Subcutaneous preadipocyte (primary cell): ENCODE measurements at places on chromosomes 1 and 21. TPM values are rescaled to one million over a fixed set of nuclear protein-coding genes. Genes with fewer than 3 reads are reported as not detected.

The SPRR2B gene
- total RNA-seq = not detected in 2 replicates

The A3GALT2 gene
- not detected in 2 replicates for total RNA-seq

The MFAP2 gene
- 40.7 and 44.5 TPM in 2 replicates for total RNA-seq

The DYRK3 gene
- total RNA-seq = 26.5 and 30.5 TPM in 2 replicates

The FAM131C gene
- under 0.01 and 0.37 TPM in 2 replicates for total RNA-seq

The VPS13D gene
- total RNA-seq = 28.3 and 30.7 TPM in 2 replicates

The GBP1 gene
- 13.9 and 14.0 TPM in 2 replicates for total RNA-seq

The CFH gene
- total RNA-seq = 19.2 and 23.5 TPM in 2 replicates

The TGFB2 gene
- 0.73 and 0.78 TPM in 2 replicates for total RNA-seq

The CFHR2 gene
- total RNA-seq = not detected in 2 replicates

The TDRD5 gene
- total RNA-seq = not detected in 2 replicates

The AKT3 gene
- total RNA-seq = 20.6 and 35.8 TPM in 2 replicates
